Lung (tissue), 17 donors: ENCODE measurements at places on chromosomes 4 and X. TPM values are rescaled to one million over a fixed set of nuclear protein-coding genes. Genes with fewer than 3 reads are reported as not detected.

The USP17L30 gene
- not detected for total RNA-seq

The GPRASP1 gene
- 3.1 TPM for total RNA-seq

The TNMD gene
- not detected for total RNA-seq

The SLITRK4 gene
- 0.71 TPM for total RNA-seq

GRCh38 chr4:173490817-173491528 is 39.1 kb downstream of the HAND2 start:
- H3K27ac ChIP-seq: no peak overlapping the region
- H3K27me3 ChIP-seq: peaks cover 14% of the 10 kb centered on the region
- DNase-seq: no peak
- H3K4me3 ChIP-seq: no peak overlapping the region
- no peaks in the 10 kb centered on the region for H3K4me1 ChIP-seq
- H3K36me3 ChIP-seq: no peaks in the 10 kb centered on the region

DNA sequence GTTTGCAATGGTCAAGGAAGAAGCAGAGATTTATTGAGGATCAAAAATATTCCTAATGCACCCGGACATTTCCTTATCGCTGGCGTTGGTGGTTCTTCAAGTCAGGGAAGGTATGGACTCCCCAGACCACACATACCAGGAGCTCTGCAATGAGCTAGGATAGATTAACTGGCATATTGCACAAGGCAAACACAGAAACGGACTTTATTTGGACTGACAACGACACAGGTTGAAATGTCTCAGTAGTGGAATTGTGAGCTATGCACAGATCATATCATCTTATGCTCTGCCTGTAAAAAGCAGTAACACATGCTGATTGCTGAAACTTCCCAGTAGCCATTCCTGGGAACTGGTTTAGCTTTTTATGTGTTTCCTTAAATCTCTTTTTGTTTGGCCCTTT is 1.7 kb downstream of the TSPAN7 start:
- no peak for DNase-seq
- H3K4me3 ChIP-seq: no peak overlapping the region
- peaks cover 8% of the 10 kb centered on the region for H3K27me3 ChIP-seq
- H3K27ac ChIP-seq: no peak overlapping the region

DNA sequence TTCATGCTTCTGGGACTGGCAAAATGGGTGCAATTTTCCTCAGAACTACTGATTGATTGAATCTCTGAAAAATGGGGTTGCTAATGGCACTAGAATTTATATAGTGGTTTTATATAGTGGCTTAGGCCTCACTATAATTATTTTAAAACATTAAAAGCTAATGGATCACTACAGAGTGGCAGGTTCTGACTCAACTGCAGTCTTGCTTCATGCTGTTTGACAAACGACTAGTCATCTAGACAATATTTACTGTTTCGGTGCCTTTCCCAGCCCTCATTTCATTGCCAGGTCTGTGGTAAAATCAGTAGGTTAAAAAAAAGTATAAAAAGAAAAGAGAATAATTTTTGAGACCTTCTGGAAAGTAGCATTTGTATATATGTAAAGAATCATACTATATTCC is 352.8 kb upstream of the ATOH1 start:
- no peak overlapping the region for H3K4me3 ChIP-seq
- no peaks in the 10 kb centered on the region for H3K36me3 ChIP-seq
- DNase-seq: no peak
- H3K27me3 ChIP-seq: no peaks in the 10 kb centered on the region

GRCh38 chr4:31375936-31376335 is 655.8 kb downstream of the PCDH7 start:
- H3K36me3 ChIP-seq: no peaks in the 10 kb centered on the region
- H3K4me1 ChIP-seq: no peaks in the 10 kb centered on the region
- no peak overlapping the region for H3K27ac ChIP-seq
- H3K4me3 ChIP-seq: no peak overlapping the region
- peak; percentile 77 for DNase-seq
- H3K27me3 ChIP-seq: no peaks in the 10 kb centered on the region

DNA sequence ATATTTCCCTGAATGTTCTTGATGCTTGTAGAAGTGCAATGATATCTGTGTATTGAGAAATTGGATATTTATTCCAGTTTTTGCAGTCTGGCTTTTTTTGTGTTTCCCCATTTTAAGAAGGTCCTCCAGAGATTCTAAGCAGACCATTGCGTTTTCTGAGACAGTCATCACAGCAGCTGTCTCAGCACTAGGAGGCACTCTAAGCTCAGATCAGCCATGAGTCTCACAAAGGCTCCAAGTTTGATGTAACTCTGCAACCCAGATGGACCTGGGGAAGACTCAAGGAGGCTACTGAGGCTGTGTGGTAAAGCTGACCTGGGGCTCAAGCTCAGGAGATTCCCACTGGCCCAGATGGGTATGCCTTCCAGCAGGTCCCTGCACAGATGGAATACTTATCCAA is 89.3 kb upstream of the CYLC1 start:
- H3K4me1 ChIP-seq: no peaks in the 10 kb centered on the region
- H3K4me3 ChIP-seq: no peak overlapping the region
- no peaks in the 10 kb centered on the region for H3K27me3 ChIP-seq
- H3K36me3 ChIP-seq: no peaks in the 10 kb centered on the region
- no peak for DNase-seq

DNA sequence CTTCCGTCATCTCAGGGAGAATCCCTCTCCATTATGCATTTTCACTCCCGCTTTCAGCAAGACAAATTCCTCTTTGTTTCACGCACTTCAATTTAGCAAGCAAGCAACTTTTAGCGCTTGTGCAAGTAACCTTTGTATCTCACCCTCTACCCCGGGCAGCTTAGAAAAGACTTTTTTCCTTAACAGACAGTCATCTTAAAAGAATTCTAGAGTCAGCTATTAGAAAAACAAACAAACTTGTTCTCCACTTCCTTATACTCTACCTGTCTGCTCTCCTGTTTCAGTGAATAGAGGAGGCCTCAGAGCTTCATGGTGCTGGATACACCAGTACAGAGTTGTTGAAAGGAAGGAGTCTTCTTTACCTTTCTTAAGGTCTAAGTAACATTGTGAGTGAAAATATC is 12.1 kb downstream of the TIGD2 start:
- no peaks in the 10 kb centered on the region for H3K4me1 ChIP-seq
- no peaks in the 10 kb centered on the region for H3K27me3 ChIP-seq
- H3K36me3 ChIP-seq: no peaks in the 10 kb centered on the region
- peak; percentile 9 for DNase-seq
- no peak overlapping the region for H3K4me3 ChIP-seq

DNA sequence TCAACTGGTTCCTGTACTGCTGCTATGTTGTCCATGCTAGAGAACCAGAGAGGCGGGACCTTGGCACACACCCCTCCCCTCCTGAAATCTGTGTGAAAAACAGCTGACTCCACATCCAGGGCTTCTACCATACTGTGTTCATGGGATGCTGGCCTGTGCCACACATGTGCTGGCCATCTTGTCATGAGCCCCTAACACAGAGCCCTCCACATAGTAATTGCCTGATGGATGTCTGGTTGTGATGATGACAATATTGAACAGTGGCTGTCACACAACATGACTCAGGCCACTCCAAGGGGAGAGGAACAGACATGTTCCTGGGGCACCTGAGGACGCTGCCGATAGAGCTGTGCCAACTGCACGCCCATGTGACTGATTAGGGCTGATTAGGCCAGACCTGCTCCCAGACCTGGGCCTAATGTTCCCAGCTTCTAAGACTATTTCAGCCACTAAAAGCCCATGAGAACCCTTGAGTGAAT is 13.1 kb downstream of the SLC25A5 start:
- H3K4me1 ChIP-seq: no peaks in the 10 kb centered on the region
- H3K27ac ChIP-seq: peak overlapping the region; percentile 48
- H3K27me3 ChIP-seq: no peaks in the 10 kb centered on the region
- no peak for DNase-seq
- H3K36me3 ChIP-seq: no peaks in the 10 kb centered on the region
- no peak overlapping the region for H3K4me3 ChIP-seq

- no peak for DNase-seq
- no peaks in the 10 kb centered on the region for H3K36me3 ChIP-seq
- H3K27ac ChIP-seq: no peak overlapping the region
- H3K4me1 ChIP-seq: no peaks in the 10 kb centered on the region
- no peak overlapping the region for H3K4me3 ChIP-seq
These were observed 212.6 kb upstream of the JADE1 start for GRCh38 chr4:128596853-128597252.
